Posterior cingulate gyrus (tissue), 11 donors: ENCODE measurements at places on chromosomes 6 and 20.

DNA sequence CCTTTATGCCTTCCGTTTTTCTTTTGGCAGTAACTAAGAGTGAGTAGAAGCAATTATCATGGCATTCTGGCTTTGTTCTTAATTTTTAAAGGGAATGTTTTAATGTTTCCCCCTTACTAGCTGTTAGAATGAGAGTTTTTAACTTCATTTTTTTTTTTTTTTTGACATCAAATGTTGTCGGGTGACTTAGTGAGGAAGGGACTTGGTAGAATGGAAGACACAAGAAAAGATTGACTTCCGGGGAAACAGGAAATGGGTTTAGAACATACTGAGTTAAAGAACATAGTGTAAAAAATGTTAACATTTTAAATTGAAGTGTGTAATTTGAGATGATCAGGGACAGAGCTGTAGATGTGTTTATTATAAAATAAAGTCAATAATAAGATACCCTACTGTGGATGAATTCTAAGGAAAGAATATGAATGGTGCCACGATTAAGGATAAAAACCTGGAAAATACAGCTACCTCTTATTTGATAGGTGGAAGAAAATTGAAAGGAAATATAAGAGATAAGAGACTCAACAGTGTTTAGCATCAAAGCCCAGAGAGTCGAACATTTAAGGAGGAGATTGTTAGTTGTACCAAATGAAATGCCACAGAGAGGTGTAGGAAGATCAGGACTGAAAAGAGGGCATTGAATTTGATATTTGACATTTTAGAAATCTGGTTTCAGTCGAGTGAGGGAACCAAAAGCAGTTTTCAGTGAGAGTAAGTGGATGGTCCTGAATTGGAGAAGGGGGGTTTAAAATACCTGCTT lies 9.4 kb downstream of the HSF2 start:
- no peak for DNase-seq

DNA sequence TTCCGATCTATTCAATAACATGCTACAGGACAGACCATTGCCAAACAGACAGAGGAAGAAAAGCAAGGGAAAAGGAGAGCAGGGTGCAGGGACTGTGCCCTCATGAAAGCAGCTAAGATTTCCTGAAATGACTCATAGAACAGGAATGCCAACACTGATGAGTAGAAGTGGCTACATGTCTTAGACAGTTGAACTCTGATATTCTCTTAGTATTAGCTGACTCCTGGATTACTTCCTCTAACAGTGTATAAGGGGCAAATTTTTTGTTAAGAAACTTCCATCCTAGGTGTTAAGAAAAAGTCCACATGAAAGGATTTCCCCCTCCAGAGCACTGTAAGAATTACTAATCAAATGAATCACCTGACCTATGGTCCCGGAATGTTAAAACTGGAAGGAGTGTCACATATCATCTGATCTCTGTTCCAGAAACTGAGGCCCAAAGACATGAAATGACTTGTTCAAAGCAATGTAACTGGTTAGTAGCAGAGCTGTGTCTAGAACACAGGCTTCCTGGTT lies 224.9 kb downstream of the IBTK start:
- no peak for DNase-seq

DNA sequence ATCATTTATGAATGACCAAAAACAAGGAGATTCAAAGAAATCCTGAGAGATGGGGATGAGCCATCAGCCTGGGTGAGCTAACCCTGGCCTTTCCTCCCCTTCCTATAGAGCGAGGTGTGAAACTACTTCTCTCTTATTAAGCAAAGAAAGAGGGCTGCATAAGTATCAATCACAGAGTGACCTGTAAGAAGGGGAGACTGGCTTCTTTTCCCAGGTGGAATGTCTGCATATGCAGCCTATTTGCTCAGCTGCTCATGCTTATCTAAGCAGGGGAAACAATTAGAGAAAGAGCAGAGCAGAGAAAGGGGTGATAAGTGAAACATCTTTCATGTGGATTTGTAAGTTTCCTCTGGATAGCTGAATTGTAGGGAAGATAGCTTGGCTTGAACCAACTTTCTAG lies 160.0 kb downstream of the PKHD1 start:
- no peak for DNase-seq

- DNase-seq, result no peak
Observed at GRCh38 chr6:143734641-143735063, 56.9 kb downstream of the PHACTR2 start.

DNA sequence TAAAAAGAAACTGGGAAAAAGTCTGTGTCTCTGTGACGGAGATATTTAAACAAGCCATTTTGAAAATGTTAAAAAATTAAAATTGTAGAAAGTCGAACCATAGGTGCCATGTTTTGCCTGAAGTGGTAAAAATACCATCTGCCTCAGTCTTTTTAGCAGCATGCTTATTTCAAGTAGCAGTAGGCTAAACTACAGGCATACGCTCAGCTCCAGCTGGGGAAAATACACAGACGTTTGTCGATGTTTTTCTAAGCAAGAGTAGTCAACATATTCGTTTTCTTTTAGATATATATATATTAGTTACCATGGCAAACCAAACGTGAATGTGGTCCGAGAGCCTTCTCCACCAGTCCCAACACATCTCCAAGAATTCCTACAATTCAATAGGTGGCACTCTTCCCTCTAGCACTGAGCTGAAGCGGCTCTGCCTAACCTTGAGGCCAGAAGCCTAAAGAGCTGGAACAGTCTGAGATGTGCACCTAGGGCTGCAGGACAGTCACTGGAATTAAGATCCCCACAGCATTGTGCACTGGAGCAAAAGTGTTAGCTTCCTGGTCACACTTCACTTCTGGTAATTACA lies 70.2 kb upstream of the BEND3 start:
- peak; percentile 15 for DNase-seq

DNA sequence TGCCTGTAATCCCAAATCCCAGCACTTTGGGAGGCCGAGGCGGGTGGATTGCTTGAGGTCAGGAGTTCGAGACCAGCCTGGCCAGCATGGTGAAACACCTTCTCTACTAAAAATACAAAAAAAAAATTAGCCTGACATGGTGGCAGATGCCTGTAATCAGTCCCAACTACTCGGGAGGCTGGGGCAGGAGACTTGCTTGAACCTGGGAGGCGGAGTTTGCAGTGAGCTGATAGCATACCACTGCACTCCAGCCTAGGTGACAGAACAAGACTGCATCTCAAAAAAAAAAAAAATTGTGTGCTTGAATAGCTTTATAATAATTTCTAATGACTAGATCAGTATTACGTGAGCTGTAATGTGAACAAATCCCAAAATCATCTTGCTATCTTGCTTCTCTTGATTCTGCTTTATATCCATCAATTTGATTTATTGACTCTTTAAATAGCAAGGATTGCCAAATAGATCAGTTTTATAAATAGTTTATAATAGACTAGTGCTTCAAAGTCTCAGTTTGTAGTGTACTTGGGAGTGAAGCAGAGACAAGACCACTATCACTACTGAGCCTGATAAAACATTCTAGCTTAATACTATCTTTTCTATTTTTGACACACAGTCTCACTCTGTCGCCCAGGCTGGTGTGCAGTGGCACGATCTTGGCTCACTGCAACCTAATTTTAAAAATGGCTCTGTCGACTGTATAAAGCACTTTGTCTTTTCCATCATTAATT lies 7.1 kb downstream of the AMD1 start:
- no peak for DNase-seq

GRCh38 chr6:168047841-168048723 lies 30.9 kb downstream of the FRMD1 start:
- peak; percentile 97 for DNase-seq

DNA sequence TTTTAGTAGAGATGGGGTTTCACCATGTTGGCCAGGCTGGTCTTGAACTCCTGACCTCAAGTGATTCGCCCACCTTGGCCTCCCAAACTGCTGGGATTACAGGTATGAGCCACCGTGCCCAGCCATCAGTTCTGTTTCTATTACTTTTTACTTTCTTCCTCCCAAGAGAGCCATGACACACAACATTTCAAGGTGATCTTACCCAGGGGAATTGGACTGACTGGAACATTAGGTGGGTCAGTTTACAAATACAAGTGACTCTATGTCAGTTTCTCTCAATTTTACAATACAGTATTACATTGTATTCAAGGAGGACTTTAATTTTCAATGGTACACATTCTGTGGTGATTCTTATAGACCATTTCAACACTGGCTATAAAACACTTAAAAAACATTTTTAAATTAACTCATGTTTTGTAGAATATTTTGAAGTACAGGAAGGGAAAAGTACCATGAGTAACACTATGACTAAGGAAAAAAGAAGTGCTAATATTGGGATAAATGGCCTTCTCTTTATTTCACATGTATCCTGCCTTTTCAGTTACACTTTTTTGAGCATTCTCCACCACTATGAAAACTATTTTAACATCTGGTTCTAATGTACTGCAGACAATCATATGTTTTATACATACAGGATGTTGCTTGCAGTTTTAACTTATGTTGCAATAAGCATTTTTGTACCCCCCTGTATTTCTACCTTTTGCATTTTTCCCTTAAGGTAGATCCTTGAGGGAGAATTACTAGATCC lies 8.4 kb downstream of the TPBG start:
- DNase-seq, result no peak

- no peak for DNase-seq
Observed at GRCh38 chr6:122645256-122645655, 35.1 kb downstream of the PKIB start.

DNA sequence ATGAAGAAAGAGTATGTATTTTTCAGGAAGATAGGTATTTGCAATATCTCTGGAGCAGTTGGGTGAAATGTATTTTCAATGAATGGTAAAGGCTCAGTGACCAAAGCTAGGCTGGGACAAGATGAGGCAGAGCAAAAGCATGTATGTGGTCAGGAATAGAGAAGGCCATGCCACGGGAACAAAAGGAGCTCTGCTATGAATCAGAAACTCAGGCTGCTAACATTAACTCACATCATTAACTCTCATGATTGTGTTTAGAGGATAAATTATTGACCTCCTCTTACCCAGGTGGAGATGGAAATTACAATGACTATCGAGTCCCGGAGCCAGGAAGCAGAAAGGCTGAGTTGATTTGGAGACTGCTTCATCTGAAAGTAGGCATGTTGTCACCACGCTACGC lies 220.2 kb downstream of the FUT9 start:
- no peak for DNase-seq

DNA sequence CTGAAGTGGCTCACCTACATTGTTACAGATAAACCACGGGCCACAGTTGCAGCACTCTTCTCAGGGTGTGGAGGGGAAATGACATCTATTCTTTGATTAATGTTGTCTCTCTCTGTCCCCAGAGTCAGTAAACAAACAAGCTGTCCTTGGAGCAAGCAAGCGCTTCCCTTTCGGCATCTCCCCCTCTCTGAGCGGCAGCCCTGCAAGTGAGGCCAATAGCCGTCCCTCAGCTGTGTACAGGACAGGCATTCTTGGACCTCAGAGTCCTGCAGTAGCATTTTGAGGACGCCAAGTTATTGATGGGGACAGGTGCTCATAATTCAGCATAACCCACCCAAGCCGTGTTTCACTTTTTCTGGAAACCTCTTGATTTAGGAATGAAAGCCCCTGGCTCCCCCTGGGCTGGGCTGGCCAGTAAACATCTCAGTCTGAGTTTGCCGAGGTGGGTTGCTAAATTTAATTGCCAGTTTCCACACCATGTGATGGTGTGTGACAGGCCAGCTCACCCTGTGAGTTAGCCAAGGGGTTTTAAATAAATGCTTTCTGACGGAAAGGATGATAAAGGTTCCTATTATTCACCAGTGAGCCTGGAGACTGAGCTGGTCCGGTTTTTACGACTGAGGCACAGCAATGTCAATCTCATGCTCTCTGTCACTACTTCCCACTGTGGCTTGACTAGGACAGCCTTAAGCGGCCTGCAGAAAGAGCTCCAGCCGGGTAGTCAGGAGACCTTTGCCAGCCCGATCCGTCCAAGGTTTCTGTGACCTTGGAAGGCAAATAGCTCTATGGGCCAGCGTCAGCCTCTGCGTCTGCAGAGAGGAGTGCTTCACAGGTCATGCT lies 214.8 kb upstream of the RREB1 start:
- no peak for DNase-seq

DNA sequence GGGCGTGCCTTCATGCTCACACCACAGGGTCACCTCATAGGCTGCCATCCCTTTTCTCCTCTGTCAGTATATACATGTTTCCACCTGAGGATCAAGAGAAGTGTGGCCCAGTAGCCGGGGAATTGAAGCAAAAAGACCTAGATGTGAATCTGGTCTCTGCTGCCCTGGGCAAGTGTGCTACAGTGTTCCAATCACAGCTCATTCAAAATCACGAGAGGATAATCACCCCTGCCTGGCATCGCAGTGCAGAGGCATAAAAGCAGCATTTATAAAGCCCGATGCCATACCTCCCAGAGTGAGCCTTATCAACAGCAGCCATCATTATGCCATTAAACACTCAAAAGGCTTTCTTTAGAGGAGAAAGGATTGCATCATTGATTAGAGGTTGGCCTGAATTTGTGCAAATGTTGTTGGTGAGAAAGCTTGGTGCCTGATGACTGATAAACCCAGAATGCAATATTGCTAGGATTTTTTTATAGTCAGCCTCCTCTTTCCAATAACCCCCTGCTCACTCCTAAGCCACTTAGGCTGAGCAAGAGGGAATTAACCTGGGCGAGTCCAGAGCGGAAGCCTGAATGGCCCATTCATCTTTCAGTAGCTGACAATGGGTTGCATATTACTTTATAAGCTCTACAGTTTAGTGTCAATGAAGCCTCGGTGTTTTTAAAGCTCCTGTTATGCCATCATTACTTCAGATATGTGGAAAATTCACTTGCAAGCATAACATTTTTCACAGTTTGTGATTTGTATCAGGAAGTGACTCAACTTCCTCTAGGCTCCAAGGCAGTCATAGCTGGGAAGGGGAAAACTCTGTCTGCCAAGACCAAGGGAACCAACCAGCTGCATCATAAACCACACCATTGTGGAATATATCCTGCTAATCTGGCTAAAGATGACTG lies 92.5 kb upstream of the NXT1 start:
- DNase-seq, result no peak

DNA sequence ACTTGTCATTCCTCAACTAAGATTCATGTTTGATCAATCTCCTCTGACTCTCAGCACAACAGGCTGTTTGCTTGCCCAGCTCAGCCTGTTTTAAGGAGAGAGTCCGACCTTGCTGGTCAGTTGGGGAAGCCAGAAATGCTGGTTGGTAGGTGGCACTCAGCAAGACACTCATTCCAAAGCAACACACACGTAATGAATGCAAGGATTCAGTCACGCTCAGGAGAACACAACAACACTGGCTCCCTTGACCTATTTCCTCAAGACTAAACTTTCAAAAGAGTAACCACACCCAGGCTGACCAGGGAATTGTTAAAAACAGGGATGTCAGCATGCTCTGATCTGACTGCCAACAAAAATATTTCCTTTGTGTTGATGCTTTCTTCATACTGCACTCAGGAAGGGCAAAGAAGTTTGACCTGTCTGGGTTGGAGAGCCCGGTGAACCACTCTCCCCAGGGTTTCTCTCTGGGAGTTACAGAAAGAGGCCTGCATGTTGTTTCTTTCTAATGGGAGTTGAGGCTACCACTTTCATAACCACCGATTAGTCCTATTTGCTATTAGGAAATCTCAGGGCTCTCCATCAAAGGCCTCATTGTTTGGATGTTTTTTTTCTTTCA lies 25.6 kb upstream of the PREP start:
- no peak for DNase-seq

DNA sequence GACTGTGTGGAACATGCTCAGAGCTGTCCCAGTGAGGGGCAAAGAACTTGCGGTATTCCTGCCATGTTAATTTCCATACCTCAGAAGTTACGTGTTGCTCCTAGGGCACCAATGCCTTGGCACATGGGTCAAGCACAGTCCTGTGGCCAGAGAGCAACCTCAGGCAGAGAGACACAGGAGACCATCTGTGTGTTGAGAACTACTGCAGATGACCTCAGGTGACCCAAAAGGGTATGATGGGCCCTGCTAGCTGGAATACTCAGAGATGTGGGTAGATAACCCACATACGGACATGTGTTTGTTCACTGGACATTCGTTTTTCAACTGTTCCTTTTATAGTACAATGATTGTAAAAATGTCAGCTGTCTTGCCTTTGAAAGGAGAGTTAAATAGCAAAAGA lies 71.5 kb upstream of the BMP2 start:
- DNase-seq, result no peak
